Activated naive CD4-positive, alpha-beta T cell treated with anti-CD3 and anti-CD28 coated beads, Interleukin-2, amount 10 ng/mL, durations not matched to agents 7 days and 5 days (primary cell): ENCODE measurements at places on chromosomes 2 and 18.

- DNase-seq, result no peak
Measured at GRCh38 chr2:63819256-63819655, 22.4 kb upstream of the UGP2 start.

DNA sequence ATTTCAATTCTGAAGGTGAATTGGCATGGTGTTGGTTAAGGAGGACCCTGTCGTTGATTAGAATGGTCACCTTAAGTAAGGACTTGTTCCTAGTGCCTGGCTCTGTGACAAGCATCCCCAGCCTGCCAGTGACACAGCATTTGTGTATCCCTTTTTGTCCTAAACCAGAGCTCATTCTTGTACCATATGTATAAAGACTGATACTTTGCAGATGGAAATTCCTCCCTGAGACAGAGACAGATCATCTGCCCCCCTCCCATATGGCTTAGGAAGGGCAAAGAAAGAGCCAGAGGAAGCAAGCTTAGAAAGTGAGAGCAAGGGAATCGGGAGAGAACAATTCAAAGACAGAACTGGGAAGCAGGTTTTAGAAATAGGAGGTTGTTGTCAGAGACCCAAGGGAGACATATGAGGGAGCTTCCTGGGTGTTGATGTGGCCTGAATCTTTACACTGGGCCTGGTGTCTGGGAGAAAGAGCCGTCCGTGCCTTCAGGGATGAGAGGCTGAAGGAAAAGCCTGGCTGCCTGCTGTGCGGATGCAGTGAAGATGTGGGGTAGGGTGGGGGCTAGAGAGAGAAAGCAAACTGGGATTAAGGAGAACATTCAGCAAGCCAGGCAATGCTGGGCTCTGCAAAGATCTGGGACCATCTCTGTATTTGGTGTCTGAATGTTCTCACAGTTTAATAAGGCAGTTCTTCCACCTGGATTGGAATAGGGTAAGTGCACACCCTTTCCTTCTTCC lies 13.2 kb upstream of the CHRNA1 start:
- no peak for DNase-seq

DNA sequence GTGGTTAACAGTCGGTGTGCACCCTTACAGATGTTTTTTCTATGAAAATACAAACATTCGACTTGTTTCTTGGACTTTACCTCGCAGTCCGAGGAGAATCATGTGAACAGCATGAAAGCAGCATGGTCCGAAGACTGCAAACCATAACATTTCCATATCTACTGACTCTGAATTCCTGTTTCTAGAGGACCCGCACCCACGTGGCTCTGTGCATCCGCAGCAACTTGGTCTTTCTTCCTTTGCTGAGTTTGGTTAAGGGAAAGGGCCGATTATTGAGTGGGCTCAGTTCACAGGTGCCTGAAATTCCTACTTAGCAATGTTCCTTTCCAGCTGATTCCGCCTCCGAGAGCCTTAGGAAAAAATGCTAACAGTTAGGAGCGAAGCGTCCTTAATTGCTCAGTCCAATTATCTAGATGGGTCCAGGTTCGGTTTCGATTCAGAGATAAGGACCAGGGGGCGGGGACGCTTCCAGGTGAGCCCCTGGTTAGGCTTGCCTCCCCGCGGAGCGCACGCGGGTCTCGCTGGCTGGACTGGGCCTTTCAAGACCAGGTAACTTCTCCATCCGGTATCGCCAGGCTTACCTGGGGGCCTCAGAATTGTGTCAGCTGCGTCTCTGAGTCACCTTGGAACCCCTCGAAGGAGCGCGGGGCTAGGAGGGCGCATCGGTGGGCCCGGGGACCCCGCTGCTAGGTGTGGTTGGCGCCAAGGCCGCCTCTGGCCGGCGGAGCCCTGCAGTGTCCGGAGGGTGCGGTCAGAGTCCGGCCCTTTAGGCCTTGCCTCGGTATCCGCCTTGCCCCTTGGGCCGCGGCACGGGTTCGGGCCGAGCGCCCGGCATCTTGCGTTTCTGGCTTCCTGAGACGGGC lies 1.1 kb upstream of the B3GNT2 start:
- no peak for DNase-seq

DNA sequence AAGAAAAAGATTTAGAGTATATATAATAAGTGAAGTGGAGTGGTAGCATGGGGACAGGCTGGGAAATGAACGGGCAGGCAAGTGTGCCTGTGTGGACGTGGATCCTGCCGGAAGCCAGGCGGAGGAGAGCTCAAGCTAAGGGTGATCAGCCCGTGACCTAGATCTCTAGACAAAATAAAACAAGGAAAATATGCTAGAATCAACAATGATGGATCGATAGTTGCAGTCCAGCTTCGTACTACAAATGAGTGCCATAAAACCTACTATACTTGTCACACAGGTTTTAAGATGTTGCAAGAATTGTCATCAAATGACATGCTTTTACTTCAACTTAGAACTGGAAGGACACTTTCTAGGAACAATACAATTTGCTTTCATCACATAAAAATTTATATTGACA lies 8.5 kb downstream of the EIF2AK2 start:
- DNase-seq, result no peak

DNA sequence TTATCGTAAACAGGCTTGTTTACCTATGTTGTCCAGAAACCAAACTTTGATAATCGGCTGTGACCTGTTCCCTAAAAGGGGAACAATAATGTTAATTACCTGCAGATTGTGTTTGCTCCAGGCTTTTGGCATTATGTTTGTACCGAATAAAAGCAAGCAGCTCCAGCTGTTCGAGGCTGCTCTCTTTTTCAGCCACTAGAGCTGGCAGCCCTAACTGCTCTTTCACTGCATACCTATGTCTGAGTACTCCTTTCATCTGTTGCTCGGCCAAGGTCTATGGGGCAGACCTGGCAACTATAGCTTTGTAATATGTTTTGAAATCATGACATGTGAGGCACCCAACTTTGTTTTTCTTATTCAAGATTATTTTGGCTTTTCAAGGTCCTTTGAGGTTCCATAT lies 77.8 kb upstream of the EHBP1 start:
- DNase-seq, result no peak

GRCh38 chr18:74645679-74646078 lies 48.0 kb downstream of the ZNF407 start:
- no peak for DNase-seq

DNA sequence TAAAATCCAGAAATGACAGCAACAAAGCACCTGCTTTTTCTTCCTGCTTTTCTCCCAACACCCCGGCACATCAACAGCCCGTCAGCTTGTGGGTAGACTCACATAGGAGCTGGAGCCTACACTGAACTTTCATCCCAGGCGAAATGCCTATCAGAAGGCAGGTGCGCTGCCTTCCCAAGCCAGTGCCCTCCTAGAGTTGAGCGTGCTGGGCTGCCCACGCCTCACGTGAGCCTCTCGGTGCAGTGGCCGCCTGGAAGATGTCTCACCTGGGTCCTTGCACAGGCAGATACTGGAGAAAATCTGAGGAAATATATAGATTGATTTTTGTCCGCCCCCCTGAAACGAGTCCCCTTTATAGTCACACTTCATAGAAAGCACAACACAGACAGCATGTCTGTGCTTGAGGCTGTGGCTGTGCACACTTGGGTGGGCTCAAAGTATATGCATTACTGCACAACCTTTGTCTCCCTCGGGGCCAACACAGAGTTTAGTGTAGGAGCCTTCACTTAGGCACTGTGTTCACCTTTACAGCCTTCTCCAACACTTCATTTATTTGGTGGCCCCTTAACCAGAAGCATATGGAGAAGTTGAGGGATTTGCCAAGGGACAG lies 112.5 kb downstream of the SMAD7 start:
- no peak for DNase-seq

- DNase-seq, result no peak
Measured at GRCh38 chr2:78973630-78974029, 51.9 kb upstream of the REG3G start.

DNA sequence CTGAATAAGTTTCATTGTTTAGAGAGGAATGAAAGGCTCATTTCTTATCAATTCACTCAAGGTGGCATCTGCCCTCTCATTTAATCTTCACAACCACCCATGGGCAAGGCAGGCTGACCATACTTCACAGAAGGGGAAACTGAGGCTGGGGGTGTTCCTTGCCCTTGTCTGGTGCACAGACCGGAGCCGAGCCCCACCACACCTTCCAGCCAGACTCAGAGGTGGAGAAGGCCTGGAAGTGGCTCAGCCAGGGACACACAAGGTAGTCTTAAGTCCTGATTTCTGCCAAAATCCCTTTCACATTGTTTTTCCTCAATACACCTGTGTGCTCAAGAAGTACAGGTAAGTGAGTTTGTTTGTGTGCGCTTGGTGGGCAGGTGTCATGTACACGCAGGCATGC lies 111.9 kb upstream of the TEX51 start:
- DNase-seq, result no peak

DNA sequence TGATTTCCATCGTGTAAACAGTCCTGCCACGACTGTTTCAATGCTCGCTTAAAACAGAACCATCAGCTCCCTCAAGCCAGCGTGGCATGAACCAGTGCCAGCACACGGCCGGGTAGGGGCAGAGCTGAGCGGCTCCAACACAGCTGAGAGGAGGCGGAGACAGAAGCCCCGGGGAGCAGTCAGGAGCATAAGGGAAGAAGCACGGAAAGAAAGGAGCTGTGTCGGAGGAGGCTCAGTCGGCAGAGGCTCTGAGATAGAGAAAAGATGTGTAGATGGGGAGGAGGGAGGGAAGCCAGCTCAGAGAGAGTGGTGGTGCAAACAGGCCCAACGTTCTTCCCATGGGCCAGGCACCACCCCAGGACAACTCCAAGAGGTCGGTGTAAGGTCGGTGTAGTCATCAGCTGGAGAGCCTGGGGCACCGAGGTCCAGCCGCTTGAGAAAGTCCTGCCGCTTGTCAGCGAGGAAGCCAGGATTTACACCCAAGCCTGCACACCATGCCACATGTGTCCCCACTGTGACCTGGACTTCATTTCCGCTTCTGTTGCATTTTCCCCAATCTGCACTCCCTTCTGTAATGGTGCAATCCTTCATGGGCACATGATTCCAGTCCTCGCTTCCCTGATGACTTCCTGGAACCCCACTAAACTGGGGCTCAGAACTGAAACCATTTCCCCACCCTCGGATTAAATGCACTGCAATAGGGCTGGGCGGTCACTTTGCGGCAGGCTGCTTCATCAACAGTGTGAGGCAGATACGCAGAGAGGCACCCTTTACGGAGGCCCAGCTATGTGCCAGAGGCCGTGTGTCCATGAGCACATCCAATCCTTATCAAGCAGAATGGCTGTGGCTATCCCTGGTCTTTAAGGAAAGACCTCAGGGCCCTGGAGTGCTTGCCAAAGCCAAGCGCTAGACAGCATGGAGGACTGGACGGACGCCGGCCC lies 43.5 kb downstream of the CYP27C1 start:
- no peak for DNase-seq

- DNase-seq, result no peak
Measured at GRCh38 chr2:206457188-206457634, 13.9 kb downstream of the ADAM23 start.

GRCh38 chr2:129883121-129883520 lies 96.3 kb upstream of the RAB6C start:
- DNase-seq, result no peak

DNA sequence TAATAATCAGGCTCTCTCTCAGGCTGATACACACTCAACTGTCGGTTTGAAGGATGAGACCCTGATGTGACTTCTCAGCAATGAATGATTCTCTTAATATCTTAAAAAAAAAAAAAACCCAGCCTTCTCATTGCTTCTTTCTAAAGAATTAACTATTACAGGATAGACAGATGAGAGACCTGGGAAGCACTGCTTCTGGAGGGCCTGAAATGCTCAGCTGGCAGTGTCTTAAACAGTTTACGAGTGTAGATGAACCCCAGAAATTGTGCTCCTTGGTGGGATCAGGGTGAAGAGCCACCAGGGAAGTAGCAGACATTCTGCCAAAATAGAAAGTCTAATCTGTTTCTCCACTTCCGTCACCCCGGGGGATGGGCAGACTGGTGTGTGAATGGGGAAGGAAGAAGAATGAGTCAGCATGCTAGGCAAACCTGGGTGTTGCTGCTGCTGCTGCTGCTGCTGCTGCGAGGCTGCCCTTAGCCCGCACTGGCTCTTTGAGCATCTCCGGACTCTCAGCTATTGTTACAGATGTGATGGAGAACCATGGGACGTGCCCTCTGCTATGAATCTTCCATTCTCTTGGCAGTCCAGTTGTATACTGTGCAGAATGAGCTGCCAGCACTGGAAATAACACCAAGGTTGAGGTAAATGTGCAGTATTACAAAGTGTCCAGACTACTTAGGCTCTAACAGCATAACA lies 158.4 kb downstream of the SETBP1 start:
- DNase-seq, result peak; percentile 84

DNA sequence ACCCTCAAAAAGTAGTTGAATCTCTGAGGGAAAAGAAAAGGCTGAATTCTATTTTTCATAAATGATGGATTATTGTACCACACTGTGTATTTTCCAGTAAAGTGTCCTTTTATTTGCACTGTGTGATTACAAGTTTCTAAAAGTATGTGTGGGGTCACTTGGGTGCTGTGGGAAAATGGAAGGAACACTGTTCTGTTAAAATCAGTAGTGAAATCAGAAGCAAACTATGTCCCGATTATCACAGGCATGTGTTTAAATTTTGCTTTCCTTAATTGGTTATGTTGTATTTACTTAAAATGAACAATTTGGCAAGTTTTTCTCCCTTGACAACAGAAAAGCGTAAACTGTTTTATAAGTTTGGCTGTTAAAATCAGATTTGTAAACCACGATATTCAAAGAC lies 353.1 kb downstream of the ARHGAP15 start:
- no peak for DNase-seq

DNA sequence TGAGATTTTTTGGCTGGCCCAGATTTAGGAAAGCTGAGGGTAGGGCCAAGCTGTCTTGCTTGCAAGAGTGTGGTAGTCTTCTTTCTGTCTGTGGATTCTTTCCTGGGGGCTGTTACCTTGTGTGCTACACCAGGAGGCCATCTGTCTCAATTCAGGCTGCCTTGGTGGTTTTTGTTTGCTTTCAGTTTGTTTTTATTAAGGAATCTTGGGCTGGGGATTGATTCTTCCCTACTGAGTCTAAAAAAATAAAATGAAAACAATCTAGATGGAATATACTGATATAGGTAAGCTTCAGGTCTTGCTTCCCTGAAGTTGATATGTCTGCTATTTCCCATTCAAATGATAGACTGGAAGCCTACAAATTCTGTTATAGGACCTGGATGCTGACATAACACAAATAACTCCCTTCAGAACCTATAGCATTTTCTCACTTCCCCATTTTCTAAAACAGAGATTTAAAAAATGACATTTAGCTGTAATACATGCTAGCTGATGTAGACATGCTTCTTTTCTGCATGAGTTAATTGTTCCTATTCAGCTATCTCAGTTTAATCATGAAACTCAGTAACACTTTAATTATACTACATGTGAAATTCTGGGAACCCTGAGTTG lies 5.3 kb downstream of the LHCGR start:
- DNase-seq, result no peak
